ENCODE measurements at places on chromosomes 6 and 20.

DNA sequence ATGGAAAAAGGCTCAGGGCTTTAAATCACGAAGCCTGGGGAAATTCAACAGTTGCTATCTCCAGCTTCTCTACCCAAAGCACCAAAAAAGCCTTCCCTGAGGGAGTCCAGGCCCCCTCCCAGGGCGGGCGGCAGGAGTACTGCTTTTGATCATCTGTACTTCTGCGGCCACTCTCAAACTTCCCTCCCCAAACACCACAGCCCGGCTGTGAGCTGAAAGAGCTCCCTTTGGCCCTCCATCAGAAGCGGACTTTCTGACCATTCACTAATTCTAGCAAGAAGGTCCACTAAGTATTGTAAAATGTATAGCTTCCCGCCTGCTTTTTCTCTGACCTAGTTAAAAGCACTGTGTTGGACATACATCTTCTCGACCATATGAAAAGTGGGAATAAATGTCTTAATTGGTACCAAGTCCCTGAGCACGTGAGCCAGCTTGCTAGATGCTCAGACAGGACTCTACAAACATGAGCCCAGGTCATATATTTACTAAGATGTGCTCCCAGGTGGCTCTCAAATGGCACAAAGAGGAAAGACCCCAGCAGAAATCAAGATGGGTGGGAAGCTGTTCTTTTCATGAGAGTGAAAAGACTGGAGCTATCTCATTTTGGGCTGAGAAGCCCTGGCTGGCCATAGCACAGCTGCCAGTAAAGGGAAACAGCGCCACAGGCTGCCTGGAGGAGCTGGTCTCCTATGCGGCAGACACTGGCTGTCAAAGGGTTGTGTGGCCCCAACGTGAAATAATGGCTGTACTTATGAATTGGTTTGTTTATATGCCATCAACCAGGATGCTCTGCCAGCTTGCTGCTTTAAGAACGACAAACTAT lies 58.6 kb downstream of the GFOD1 start:
- DNase-seq: no peak

DNA sequence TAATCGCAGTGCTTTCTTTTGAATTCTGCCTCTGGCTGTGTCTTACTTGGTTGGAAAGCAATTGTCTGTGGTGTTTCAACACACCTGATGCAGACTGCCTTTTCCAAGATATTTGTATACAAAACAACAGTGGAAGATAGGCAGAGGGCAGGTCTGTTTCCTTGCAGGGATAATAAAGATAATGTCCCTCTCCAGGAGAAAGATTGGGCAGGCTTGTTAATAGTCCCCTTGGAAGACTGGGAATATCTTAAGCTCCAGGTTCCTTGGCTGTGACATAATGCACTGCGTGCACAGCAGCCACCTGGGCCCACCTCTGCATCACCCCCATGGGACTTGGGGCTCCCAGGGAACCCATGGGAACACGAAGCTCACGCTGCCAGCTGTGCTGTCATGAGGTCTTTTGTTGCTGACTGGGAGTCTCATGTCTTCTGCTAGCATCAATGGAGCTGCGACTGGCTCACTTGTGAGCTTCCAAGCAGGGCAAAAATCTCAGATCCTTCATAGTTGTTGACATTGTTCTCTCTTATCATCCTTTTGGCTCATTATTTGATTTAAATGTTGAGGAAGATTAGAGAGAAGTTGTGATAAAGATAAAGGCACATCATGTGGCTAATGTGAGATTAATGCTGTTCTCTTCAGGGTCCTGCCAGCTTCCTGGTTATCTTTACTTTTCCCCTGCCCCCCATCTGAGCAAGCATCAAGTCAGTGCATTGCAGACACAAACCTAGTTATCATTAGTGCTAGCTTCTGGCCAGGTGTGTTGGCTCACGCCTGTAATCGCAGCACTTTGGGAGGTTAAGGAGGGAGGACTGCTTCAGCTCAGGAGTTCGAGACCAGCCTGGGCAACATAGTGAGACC lies 107.1 kb upstream of the ASF1A start:
- no peak for DNase-seq

GRCh38 chr6:15184441-15184861 lies 61.4 kb upstream of the JARID2 start:
- DNase-seq: no peak

GRCh38 chr6:154360476-154360875 lies 3.9 kb upstream of the IPCEF1 start:
- no peak for DNase-seq

- no peak for DNase-seq
Measured at GRCh38 chr20:58810116-58810878, 40.4 kb downstream of the GNAS-AS1 start.
